Hematopoietic multipotent progenitor cell treated with erythropoietin and hydrocortisone succinate and interleukin-3 and kit ligand, for 4 days (in vitro differentiated cells): ENCODE measurements at places on chromosomes 16 and 17.

DNA sequence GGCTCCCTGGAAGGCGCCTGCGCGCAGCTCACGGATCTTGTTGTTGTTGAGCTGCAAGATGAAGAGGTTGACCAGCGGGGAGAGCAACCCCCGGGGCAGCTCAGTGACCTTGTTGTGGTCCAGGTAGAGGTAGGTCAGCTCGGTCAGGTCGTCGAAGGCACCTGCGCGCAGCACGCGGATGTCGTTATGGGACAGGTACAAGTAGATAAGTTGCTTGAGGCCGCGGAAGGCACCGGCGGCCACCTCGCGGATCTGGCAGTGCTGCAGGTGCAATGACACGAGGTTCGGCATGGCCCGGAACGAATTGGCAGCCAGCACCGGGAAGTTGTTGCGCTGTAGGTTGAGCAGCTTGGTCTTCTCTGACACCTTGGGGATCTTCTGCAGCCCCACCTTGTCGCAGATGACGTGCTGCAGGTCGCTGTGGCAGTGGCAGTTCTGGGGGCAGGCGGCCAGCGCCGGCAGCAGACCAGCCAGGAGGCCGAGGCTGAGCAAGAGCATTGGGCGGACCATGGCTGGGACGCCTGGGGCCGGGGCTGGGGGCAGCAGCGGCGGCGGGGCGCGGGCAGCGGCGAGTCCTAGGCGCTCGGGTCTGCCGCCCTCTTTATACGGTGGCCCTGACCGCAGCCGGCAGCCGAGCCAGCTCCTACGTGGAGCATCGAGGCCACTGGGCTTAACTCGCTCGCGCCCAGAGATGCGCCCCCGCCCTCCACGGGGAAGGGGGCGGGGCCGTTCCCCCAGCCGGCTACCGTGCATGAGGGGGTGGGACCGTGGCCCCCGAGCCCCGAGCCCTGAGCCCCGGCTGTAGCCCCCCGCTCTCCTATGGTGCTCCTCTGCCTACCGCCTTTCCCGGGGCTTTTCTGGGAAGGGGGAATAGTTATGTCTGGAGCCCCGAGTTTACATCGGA is at the start of gene CHAD:
Gene CHAD, minus strand, starts transcription at position 577 of the 904 bp plus-strand sequence. Its CDS starts 67 bp downstream, at position 510.
- peak; percentile 52 for DNase-seq

- DNase-seq, result no peak
Measured at GRCh38 chr17:44820631-44821212, 9.4 kb downstream of the GJC1 start.

GRCh38 chr16:57127836-57128235 is 35.5 kb downstream of the CPNE2 start:
- DNase-seq, result no peak

GRCh38 chr17:75370286-75370915 is 35.1 kb downstream of the GRB2 start:
- no peak for DNase-seq

DNA sequence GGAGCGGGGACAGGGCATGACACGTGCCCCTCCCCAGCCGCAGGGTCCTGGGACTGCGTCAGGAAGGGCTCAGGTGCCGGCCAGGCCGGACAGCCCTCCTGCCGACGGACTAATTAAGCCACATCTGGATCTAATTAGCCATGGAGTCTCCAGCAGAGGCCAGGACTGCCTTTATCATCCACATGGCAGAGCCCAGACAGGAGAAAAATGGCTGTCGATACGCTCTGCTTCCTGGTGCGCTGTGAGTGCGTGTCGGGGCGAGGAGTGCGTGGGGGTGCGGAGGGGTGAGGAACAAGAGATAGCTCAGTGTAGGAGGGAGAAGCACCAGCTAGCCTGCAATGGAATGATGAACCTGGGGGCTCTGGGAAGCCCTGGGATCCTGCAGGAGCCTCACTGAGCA is 218.8 kb downstream of the IRF8 start:
- no peak for DNase-seq

DNA sequence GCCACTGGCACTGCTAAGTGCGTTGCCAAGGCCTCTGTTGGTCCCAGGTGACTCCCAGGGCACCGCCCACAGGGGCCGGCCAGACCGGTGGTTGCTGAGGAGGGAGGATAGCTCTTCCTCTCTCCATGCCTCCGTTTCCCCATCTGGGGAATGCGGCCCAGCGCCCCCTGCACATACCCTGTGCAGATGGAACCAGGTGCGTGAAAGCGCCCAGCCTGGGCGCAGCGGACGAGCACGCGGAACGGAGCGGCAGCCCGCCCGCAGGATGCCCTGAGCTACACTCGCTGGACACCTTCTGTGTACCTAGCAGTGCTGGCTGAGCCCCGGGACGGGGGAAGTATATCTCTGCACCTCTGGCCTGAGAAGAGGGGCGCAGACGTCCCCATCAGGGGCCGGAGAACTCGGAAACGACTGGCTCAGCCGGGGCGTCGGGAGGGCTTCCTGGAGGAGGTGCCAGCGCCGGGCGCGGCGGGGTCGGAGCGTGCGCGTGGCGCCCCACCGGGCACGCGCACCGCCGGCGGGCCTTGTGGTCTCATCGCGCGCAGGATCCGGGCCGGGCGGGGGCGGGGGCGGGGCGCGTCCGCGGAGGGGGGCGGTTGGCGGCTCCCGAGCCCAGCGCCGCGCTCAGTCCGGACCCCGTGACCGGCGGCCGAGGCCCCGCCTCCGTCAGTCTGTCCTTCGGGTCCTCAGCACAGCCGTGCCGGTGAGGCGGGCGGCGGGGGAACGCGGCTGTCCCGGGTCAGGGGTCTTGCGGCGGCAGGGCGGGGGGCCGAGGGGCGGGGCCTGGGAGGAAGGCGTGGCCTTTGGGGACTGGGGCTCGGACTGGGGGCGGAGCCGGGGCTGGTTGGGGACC is at the start of the genes CCDC78 and HAGHL:
Gene CCDC78, minus strand, starts transcription at position 6 of the 853 bp plus-strand sequence. CDS start 76 bp downstream, outside the sequence.
Gene HAGHL, plus strand, starts transcription at position 669 of the 853 bp plus-strand sequence. CDS start 404 bp downstream, outside the sequence.
- peak; percentile 82 for DNase-seq

GRCh38 chr17:60592750-60593149 is 7.2 kb upstream of the PPM1D start:
- DNase-seq, result no peak

DNA sequence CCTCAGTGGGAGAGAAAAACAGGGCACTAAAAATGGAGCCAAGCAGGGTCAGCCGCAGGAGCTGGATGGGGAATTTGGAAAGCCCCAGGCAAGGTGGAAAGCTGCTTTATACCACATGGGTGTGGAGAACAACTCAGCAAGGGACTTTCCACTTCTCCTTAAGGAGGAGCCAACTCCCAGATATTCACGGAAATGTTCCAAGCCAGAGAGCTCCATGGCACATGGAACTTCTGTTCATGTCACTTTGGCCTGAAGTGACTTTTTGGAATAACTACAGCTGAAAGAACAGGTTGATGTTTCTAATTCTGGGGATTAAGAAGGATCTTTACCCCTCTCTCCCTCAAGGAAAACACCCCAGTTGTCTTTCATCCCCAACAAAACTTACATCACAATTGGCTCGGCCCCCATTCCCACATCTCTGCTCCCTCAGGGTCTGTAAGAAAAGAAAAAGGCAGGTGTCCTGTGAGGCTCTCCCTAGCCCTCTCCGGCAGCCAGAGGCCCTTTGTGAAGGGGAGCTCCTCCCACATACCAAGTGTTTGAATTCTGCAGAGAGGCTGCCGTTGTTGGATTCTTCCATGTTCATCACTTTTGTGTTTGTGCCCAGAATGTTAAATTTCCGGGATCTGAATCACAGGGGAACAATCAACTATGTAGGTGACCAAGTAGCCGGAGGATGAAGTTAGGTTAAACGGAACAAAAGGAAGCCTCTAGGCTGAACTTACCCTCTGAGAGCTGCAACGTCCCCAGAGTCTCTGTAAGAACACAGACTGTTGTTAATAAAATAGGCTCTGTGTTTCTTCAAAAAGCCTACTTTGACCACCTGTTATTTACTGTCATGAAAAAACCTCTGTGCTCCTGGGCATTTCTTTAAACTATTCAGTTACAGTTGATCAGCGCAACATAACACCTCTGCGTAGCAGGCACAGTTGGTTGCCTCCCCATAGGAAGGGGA is 41.0 kb downstream of the STAT5A start:
- DNase-seq, result no peak

DNA sequence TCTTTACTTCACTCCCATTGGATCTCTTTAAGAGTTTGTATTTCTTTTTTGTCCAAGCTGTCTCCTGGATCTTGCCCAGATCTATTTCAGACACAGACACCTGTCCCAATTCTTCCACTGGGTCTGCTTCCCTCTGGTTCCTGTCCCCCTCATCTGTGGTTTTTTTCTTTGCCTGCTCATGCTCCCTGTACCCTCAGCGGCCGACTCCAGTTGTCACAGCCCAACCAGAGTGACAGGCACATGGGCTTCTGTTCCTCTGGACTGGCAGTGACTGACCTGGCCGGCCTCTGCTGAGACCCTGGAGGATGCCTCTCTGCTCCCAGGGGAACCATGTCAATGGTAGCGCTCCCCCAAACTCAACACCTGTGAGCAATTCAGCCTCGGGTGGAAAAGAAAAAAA is 142.6 kb downstream of the WSCD1 start:
- no peak for DNase-seq

GRCh38 chr16:81006211-81006812 is 373 bp downstream of the CMC2 start:
- peak; percentile 85 for DNase-seq

GRCh38 chr16:53434377-53435065 is at the start of gene RBL2:
RBL2 (plus strand) TSS chr16:53434471; CDS start chr16:53434557, 86 bp downstream.
- DNase-seq, result peak; percentile 92

- no peak for DNase-seq
Measured at GRCh38 chr16:67678354-67679023, 11.9 kb downstream of the C16orf86 start.

DNA sequence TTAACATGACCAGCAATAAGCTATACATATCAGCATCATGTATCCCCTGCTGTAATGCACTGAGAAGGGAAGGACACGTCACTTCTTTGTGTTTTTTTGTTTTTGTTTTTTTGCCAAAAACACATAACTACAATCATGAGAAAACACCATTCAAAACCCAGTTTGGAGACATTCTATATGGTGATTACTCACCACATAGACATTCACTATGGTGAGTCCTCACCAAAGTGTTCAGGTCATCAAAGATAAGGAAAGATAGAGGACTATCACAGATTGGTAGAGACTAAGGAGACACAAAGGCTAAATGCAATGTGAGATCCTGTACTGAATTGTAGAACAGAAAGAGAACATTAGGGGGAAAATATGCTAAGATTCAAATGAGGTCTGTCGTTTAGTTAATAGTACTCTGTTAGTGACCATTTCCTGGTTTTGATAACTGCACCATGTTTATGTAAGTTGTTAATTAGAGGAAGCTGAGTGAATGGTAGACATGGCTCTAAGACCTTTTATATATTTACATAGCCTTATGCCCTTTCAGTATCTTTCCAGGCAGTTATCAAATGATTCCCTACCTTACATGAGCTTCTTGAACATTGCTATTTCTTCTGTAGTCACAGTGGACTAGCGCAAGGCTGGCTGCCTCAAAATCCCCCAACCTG is 46.6 kb downstream of the PIK3R5 start:
- no peak for DNase-seq

DNA sequence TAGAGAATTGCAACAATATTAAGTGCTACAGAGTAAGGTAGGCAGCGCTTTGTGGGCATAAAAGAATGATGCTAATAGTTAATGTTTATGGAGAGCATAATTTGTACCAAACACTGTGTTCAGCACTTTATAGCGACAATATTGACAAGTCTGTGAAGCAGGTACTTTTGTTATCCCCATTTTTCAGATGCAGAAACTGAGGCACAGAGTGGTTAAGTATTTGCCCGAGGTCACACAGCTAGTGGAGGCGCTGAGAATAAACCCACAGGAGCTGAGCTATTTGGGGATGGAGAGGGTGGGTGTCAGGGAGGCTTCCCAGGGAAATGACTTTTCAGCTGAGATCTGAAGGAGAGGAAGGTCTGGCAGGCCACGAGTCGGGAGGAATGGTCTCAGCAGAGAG is 39.4 kb downstream of the TMEM186 start:
- DNase-seq, result no peak

GRCh38 chr16:82452004-82452756 is 174.6 kb upstream of the CDH13 start:
- DNase-seq, result no peak

DNA sequence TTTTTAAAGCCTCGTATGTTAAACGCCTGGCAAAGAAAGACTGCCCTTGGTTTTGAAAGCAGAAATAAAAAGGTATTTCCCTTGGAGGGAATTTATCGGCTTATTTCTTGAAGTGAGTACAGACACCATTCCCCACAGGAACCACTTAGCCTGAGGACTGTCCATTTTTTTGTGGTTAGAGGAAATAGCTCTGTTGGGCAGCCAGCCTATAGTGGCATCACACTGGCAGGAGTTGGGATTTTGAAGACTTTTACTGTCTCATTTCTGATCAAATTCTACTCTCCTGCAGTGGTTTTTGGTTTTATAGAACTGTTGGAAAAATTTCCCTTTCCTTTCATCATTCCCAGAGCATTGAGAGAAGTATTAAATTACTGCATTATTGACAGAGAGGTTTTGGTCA is 34.1 kb upstream of the CDC6 start:
- DNase-seq, result no peak

DNA sequence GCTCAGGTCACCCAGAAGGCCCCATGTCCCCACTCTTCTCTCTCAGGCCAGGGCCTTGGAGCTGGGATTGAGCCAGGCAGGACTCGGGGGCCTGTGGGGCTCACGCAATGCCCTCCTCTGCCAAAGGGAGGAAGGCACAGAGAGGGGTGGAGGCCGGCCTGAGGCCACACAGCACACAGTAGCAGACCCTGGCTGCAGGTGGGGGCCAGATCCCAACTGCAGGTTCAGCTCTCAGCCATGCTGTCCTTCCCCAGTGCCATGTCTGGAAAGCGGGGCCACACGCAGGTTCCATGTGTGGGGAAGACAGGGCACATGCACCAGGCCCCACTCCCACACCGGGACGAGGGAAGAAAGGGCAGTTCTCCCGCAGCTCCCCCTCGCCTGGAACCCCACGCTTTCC is 33.3 kb upstream of the ZFPM1 start:
- DNase-seq, result no peak

- no peak for DNase-seq
Measured at GRCh38 chr17:32648450-32648849, 161.7 kb downstream of the CDK5R1 start.

- no peak for DNase-seq
Measured at GRCh38 chr16:14351647-14352046, 278.4 kb downstream of the PARN start.

DNA sequence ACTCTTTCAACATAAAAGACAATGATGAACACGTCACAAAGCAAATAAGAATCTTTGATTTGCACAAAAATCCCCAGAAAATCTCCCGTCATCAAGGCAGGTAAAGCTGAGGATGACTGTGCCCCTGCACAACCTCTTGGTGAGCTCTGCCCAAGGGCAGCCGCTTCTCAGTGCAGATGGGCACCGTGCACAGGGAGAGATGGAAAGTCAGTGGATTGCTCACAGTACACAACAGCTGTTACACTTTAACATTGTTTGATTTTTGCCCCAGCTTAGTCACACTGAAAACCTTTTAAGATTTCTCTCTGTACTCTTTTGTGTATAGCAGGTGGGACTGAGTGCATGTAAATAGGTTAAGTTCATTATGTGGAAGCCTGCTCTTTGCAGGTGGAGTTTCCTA is 104.2 kb downstream of the CDK5R1 start:
- no peak for DNase-seq

GRCh38 chr17:82865274-82865673 is 25.5 kb upstream of the ZNF750 start:
- DNase-seq, result no peak

DNA sequence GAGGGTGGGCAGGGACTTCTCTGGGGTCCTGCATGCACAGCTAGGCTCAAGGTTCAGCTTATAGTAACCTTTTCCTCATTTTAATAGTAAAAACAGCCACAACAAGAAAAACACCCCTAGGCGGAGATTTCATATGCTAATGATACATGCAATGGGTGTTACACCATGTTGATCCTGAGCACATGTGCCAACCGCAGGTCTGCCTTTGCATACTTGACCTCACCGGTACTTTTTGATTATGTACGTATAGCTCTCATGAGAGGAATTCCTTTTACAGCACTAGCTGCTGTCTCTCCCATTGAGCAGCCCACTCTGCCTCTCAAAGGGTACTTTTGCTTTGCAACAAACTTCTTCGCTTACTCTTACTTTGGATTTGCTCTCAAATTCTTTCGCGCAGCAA is 1.9 kb downstream of the KRTAP4-8 start:
- DNase-seq, result no peak
